ENCODE measurements at places on chromosomes 2 and 18.

DNA sequence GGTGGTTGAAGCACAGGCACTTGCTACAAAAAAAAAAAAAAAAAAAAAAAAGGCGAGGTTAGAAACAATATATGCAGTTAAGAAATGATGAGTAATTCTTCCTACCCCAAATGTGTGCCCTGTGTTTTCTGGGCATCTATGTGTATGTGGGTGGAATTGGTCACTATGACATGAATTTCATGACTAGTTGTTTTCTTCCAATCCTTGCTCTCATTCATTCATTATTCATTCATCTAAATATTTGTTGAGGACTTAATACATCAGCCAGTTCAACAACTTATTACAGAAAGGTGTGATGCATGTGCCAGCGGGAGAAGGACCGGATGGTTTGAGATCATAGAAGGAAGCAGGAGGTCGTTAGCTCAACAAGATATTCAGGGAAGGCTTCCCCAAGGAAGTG is 8.3 kb upstream of the EGR4 start:
- no peak for DNase-seq

- DNase-seq: peak; percentile 79
These were observed 34.4 kb downstream of the CENPO start for GRCh38 chr2:24827321-24828237.

- DNase-seq: no peak
These were observed 198.3 kb downstream of the GLI2 start for GRCh38 chr2:120933693-120934573.

- DNase-seq: no peak
These were observed 98.9 kb upstream of the ZFP36L2 start for GRCh38 chr2:43325107-43325811.

DNA sequence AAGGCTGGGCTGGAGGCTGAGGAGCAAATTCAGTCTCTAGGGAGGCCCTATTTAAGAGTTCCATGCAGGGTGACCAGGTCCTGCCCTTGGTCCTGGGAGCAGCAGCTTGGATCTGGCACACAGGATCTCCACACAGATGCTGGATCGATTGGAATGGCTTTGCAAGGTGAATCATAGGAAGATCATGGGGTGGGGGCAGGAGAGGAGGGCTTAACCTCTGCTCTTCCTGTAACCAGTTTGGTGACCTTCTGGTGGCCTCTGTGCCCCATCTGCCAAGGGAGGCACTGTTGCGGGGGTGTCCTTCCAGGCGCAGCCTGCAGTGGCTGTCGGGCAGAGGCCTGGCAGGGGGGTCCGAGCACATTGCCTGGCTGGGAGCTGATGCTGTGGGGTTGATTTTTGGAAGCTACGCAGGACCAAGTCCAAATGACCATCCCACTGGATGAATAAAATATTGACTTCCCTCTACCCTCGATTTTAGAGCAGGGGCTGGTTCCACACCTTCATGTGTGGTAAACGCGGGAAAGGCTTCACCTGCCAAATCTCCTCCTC is 79.7 kb downstream of the EDAR start:
- no peak for DNase-seq

- DNase-seq: peak; percentile 20
These were observed 61.3 kb downstream of the ATL2 start for GRCh38 chr2:38315707-38316333.

DNA sequence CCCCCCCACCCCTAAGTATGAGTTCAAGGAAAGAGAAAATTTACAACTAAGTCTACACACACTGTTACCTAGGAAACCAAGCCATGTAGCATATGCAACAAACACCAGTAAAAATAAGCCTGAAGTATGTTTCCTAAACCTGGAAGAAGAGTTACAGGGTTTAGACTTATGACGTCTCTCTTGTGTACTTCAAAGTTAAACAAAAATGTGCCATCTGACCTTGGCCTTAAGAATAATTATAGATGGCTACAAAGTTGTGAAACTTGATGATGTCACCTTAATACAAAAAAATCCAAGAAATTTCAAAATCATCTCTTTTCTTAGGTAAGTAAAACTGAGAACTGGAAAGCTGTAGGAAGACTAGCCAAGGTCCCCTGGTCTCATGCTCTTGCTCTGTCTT is 297.6 kb upstream of the NRXN1 start:
- no peak for DNase-seq

DNA sequence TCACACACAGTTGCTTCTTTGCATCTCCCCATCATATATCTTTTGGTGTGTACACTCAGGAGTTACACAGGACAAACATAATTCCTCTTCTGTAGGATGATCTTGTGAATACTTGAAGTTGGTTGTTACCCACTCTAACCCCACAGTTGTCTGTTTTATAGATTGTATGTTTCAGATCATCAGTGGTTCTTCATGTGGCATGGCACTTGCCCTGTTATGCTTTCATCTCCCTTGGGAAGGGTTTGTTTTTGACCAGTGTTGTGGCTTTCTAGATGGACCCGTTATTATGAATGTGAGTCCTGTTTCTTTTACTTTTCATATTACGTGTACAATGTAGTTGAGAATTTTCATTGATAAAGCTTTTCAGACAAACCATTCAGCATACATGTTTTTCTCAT is 82.0 kb downstream of the ZNF407 start:
- no peak for DNase-seq

DNA sequence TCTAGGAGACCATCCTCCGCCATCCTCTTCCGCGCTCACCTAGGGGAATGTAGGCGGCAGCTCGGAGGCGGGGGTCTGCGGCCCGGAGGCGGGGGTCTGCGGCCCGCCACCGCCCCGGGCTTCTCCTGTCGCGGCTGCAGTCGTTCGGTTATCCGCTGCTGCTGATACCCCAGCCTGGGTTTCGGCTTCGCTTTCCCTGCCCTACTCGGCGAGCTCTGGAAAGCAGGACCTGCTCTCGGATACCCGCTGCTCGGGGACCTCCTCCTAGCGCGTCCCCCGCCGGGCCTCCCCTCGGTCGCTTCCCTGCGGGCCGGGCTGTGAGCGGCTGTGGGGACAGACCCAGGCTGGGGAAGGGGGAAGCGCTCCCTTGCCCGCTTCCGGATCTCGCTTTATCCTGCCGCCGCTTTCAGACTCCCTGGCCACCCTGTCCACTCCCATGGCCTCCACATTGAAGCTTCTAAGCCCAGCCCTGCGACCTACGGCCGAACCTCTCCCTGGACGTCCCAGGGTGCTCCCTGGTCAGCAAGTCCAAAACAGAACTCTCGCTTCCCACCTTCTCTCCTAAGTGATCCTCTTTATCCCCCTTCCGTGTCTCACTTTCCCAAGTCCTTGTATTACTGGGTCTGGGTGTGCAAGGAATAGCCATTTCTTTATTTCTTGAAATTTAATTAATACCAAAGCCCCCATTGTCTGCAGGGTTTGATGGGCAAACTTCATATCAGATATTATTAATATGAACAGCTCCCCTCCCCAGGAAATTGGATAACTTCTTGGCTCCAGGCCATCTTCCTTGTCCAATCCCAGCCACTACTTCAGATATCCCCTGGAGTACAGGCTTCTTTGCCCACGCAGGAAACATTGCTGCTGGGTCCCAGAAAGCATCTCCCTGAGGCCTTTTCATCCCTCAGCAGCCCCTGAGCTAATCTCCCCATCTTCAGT is 769 bp downstream of the FKBP1B start:
- DNase-seq: no peak

GRCh38 chr18:41347057-41347456 is 608.0 kb upstream of the PIK3C3 start:
- DNase-seq: no peak

DNA sequence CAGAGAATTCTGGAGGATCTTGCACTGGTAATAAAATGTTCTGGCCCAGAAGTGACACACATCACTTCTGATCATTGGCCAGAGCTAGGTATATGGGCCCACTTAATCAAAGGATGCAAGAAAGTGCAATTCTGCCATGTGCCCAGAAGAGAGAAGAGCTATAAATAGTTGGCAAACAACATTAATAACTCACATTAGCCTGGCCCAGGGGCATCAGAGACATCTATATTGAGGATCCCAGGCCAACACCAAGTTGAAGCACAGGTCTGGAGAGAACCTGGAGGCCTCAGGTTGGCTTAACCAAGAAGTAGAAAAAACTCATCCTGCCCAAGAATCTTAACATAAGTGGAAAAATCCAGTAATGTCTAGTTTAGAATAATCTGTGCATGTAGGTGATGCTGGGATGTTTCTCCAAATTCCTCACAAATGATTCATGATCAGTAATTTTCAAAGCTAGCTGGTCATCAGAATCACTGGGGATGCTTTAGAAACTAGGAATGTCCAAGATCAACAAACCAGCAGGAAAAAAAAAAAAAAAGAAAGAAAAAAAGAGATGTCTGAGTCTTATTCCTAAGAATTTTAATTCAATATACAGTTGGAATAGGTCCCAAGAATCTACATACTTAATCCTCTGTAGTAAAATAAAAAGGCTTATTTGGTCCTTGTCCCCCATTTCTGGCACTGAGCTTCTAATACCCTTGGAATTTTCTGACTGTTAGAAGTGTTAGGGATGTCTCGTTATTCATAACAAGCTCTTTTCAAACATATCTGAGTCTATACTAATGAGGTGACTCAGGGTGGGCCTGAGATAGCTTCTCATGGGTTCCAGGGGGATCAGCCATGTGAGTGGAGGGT is 35.0 kb upstream of the EVA1A start:
- no peak for DNase-seq

- no peak for DNase-seq
These were observed 181.6 kb downstream of the BCL2 start for GRCh38 chr18:63137999-63138435.

- no peak for DNase-seq
These were observed 160.4 kb downstream of the GULP1 start for GRCh38 chr2:188452084-188452483.

GRCh38 chr2:215728504-215729065 is 284.8 kb downstream of the MREG start:
- DNase-seq: no peak

DNA sequence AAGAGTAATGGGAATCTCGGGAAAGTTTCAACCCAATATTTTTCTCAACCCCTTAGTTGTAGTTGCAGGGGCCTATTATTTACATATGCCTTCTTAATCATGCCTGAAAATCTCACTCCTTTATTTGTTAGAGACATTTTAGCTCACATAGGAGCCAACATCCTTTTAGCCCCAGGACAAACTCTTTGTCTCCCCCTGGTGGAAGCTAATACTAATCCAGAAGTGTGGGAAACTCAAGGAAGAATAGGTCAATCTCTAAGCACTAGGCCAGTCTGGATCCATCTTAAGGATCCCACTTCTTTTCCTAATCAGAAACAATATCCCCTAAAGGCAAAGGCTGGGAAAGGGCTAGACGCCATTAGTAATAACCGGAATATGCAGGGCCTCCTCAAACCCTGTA is 550.9 kb upstream of the PKDCC start:
- DNase-seq: no peak

DNA sequence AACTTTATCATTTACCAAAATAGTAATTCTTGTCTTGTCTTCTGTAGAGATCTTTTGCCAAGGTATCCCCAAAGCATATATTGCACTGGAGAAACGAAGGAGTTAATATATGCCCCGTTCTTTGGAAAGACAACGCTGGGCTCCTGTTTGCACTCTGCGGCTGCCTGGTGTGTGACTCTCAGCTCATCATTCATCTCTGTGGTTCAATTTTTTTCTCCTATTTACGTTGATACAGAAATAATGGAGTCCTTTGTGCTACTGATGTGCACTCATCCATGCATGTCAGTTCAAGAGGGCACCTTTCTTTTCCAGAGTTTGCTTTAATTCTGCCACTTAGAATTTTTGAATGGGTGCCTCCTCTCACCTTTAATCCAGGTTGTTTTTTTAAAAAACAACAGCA is 655.5 kb downstream of the DCDC2C start:
- no peak for DNase-seq

- DNase-seq: no peak
These were observed 9.0 kb downstream of the CNOT9 start for GRCh38 chr2:218577482-218578220.

- no peak for DNase-seq
These were observed 20.7 kb downstream of the B3GNT2 start for GRCh38 chr2:62216616-62217015.

DNA sequence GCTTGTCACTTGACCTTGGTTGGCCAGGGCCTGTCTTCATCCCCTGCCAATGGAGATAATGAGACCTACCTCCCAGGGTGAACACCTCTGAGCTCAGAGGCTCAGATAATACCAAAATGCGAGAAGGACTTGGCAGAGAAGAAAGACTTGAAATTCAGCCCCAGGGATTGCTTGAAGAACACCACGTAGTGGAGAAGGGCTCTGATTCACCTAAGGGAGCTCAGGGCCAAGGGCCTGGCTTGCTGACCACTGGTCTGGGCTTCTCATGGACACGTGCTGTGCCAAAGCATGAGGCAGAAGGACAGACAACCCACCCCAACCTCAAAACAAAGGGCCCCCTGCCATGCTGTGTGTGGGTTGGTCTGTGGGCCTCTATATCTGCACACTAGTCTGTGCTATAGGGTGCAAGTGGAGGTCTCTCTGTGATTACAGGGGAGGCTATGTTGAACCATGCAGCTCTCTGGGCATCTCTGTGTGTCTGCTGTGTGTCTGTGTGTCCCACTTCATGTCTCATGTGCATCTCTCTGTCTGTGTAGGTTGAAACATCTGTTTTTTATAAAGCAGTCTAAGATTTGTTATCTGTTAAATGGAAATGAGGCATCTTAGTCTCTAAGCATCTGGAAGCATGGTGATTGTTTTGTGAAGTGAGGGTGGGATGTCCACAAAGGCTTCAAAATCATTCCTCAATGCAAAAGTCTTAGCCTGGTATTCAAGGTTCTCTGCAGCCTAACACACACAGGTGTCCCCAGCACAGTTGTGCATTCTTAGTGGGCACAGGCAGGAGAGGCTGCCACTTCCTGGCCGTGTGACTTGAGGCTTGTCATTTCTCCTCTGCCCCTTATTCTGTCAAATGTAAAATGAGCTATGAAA is 61.0 kb upstream of the EPAS1 start:
- no peak for DNase-seq

- no peak for DNase-seq
These were observed 7.7 kb upstream of the ARID5A start for GRCh38 chr2:96528700-96529375.

DNA sequence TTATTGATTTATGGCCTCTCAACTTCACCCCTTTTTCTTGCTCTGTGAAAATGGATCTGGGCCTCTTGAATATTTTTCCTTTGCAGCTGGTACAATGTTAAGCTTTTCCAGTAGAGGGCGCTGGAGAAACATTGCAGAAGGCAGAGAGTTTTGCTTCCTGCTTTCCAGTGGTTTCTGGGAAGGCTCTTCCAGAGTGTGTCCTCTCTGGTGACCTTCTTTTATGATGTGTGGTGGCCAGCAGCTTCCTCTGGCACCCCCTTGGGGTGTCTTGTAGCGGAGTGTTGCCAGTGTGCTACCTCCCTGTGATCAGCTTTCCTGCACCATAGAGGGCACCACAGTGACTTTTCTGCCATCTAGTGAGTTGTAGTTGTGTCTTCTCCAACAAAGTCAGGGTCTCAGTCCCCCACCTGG is 25.4 kb upstream of the MGAT5 start:
- no peak for DNase-seq

DNA sequence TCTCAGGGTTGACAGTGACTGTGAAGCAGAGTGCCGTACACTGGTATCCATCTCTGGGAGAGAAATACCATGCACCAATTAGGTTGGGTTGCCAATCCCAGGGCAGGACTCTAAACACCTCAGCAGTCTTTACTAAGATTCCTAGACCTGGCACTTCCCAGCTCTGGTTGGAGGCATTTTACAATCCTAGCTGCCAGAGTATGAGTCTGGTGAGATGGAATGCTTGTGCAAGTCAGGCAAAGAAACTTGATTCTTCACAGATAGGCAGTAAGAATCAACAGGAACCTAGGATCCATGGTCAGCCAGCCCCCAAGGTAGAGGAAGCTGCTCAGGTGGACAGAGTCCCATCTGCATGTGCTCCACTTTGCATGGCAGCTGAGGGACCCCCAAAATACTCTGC is 6.0 kb upstream of the UGT1A5 start:
- DNase-seq: no peak

All from right renal pelvis (tissue), 4 donors.